ENCODE measurements at places on chromosomes 3 and 15. TPM values are rescaled to one million over a fixed set of nuclear protein-coding genes. Genes with fewer than 3 reads are reported as not detected.

B3GNT5 gene
- 22.8 TPM for total RNA-seq

GRCh38 chr3:52895418-52895817 lies 1.9 kb downstream of the STIMATE start:
- DNase-seq = peak; percentile 69

CXCR6 gene
- 0.85 TPM for total RNA-seq

DNA sequence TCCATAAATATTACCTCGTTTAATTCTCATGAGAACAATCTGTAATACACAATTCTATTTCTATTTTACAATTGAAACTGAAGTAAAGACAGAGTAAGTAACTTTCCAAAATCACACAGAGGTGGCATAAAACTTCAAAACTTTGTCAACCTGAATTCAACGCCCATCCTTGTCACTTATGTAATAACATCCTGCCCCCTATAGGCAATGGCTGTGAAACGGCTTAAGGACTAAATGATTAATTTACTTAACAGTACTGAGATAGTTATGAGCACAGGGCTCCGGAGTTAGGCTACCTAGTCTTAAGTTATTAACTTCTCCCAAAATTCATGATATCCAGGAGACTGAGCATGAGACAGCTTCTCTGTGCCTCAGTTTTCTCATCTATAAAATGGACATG lies 293.1 kb upstream of the CHRM5 start:
- peak; percentile 18 for DNase-seq

GRCh38 chr3:84440291-84440690 lies 518.5 kb upstream of the CADM2 start:
- no peak for DNase-seq

- no peak for DNase-seq
Observed at GRCh38 chr15:32956006-32956405, 238.2 kb downstream of the GREM1 start.

GYG1 gene
- 14.0 TPM for total RNA-seq

DNA sequence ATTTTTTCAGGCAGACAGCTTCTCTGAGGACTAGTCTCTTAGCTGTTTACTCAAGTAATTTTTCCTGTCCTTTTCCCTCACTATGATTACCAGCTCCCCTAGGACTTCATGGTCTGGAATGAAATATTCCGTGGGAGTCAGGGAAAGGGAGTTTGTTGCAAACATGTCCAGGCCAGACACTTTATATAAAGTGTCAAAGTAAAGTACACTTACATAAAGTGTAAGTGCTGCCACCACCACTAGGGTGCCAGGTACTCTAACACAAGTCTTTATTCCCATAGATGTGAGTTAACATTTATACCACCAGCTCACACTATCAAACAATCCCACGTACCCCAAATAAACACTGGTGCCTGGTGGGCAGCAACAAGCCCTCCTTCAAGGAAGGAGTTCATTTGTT lies 179.8 kb downstream of the SNRPN start:
- DNase-seq = no peak

DNA sequence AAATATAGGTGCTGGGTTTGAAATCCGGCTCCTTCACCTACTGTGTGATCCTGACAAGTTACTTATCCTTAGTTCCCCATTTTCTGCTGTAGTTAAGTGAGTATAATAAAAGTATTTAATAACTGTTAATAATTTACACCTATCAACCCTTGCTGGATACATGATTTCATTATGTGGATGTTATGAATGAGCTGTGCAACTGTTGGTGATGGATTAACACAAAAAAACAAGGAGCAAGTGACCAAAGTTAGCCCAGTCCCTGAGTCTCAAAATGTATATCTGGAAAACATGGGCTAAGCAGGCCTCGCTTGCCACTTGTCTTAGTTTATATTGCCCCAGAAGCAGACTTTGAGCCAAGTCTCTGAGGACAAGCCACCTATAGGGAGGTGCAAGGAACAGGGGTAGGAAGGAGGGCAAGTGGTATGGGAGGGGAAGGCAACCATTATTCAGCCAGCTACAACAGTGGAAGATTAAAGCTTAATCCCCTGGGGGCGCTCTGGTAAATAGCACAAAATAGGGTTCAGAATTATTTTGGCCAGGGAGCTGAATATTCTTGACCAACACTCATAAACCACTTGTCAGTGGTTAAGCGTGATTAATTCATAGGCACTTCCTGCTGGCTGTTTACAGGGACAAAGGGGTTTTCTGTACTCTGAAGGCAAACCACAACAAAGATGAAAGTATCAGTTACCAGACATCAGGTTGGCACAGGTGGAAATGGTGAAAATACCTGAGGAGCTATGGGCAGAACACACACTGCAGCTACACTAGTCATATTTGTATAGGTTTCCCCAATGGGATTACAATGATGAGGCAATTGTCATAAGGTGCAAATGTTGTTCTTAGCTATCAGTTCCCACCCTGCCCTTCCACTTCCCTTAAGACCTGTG lies 76.2 kb downstream of the TRIM42 start:
- no peak for DNase-seq

DNA sequence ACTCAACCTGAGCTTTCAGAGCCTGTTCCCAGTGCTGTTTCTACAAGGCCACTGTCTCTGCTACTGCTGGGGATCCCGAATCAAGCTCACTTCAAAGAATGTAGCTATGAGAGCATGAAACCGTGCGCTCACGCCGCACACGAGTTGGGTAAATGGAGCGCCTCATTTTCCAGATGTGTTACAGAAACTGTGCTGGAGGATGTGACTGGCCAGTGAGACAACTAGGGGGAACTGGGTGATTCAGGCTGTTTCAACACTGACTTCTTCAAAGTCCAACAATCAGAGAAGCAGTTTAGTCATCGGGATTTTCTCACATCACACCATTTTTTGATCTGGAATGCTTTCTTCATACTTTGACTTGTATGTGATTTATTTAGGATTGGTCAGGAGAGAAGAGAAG lies 3.5 kb downstream of the ZNF710 start:
- peak; percentile 77 for DNase-seq

DNA sequence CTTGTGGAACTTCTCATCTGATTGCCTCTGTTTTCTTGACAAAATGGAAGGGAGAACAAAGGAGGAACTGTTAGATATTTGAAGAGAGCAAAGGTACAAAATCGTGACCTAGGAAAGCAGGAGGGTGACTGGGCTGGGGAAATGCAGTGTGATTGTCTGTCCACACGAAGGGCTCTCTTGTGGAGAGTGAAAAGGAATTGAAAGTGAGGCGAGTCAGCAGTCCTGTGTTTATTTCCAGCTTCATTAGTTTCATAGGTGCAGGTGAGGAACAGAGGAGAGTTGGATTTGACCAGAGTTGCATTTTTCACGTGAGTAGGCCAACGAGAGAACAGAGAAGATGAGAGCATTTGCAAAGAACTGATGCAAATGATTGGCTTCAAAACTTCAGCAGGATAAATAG lies 336.4 kb upstream of the SATB1 start:
- no peak for DNase-seq

GRCh38 chr3:134406331-134407238 lies 32.3 kb upstream of the AMOTL2 start:
- DNase-seq = peak; percentile 17

PRR20G gene
- total RNA-seq = not detected

DNA sequence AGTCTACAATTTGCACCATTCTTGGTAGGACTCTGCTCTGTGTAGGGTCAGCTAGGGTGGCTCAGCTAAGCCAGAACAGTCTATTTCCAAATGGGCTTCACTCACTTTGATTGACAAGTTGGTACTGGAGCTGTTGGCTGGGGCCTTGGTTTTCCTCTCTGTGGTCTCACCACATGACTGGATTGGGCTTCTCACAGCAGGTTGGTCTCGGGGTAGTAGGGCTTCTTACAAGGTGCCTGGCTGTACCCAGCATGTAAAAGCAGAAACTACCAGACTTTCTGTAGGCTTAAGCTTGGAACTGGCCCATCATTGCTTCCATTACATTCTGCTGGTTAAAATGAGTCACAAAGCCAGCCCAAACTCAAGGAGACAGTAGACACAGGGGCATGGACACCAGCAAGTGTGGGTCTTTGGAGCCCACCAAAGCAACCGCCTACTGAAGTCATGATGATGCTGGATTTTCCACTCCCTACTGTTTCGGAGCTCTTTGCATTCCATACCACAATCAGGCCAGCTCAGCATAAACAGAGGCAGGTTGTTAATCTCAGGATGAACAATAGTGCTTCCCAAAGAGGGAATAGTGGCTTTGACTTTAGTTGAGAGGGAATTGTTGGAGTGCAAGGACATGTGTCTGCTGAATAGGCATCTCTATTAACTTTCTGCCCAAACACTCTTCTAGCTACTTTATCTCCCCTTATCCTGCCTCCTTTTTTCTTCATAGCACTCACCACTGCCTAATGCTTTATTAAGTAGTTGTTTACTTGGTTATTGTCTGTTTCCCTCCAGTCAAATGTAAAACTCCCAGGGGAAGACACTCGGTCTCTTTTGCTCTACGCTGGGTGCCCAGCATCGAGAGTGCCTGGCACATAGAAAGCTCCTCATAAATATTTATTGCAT lies 78.0 kb upstream of the RARB start:
- DNase-seq = no peak

DNA sequence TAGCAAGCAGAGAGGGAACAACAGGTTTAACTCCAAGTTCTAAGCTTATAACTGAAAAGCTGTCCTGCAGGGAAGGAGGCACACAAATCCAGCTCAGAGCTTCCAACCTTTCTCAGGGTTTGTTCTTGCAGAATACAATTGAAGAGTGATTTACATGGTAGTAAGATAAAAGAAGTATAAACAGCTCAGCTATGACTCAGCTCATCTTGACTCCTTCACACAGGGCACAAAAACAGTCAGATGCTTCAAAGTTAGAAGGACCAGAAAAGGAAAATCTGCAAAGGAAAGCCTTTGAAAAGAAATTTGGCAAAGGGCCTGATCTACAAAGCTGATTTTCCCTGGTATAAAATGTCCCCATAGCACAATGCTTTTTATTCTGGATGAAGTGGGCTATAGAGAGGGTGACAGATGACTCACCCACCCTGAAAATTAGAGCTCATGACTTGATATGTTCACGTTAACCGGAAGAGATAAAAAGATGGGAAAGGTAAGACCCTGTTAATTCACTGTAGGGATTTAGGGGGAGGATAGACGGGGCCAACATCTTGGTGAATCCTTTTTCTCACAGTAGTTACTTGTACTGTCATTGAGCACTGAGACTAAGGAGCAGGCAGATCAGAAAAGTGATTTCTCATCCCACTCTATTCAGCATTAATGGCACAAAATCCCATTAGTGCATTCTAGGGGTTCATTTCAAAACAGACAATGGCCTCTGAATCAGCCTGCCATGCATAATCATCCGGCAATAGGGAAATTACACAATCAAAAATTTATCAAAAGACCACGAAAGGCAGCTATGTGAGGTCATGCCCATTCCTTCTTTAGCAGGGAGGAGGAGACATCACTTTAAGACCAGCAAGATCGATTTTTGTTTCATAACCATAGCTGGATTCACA lies 143.5 kb downstream of the GAP43 start:
- DNase-seq = no peak

GRCh38 chr3:126127904-126128303 lies 44.0 kb upstream of the SLC41A3 start:
- no peak for DNase-seq

DNA sequence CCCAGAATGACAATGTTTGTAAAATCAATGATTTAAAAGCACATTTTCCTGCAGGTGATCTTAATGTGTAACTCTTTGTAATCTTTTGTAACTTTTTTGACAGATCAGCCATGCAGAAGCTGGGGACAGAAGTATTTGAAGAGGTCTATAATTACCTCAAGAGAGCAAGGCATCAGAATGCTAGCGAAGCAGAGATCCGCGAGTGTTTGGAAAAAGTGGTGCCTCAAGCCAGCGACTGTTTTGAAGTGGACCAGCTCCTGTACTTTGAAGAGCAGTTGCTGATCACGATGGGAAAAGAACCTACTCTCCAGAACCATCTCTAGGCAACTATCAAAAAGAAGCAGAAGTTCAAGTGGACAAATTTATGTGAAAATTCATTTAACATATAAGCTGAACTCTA lies 32.1 kb upstream of the NUDT16 start:
- no peak for DNase-seq

CKMT1A gene
- total RNA-seq = 0.33 TPM

CD200 gene
- 30.2 TPM for total RNA-seq

DNA sequence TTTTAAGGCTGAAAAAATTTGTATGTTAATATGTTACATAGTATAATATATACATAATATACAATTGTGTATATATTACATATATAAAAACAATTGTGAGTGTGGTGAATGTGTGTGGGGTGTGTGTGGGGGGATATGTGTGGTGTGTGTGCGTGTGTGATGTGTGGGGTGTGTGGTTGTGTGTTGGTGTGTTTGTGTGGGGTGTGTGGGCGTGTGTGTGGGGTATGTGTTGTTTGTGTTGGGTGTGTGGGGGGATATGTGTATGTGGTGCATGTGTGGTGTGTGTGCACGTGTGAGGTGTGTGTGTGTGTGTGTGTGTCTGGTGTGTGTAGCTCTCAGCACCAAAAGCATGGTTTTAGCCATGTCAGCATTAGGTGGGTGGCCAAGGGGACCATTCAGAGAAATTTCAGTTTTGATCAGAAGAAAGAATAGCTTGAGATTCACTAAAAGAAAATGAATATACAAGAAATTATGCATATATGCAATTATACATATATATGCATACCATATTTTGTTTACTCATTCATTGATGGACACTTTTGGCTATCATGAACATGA lies 118.9 kb downstream of the ALDH1A2 start:
- no peak for DNase-seq

DNA sequence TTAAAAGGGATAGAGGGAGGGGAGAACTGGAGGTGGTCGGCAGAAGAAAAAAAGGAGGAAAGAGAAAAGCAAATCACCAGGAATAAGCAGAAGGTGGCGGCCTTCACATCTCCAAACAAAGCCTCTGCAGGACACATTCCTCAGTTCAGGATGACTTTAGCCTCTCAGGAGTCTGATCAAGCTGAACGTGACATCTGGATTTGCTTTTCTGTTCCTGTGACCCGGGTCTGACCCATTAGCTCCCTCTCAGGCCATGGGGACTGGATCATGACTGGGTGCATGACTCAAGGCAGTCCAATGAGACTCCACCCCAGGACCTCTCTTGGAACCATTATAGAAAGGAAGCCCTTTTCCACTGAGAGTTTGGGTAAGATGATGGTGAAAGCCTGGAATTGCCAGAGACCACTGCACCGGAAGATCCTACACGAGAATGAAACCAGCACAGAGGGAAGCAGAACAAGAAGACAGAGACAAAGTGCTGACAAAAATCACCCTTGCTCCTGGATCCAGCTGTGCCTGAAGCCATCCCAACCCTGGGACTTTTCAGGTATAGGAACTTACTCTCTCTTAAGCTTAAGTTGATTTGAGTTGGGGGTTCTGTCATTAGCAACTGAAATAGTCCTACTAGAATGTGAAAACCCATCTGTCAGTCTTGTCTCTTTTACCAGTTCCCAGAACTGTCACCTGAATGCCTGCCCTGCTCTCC lies 45.4 kb upstream of the RAD18 start:
- no peak for DNase-seq

DNA sequence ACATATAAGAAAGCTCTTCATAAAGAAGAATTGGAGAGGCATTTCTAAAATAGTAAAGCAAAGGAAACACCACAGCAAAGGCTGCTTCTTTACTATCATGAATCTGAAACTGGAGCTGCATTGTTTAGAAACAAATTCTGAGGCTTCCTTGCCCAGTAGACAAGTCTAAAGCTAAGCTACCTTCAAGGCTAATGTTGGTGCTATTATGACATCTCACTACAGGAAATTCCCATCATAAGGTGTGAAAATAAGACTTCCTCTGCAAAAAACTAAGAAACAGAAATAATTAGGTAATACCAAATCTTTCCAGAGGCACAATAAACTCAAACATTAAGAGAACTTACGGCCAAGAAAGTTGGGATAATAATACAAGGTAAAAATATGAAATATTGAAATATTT lies 89.9 kb upstream of the P3H2 start:
- no peak for DNase-seq
